ENCODE measurements at places on chromosomes 1 and 21. TPM values are rescaled to one million over a fixed set of nuclear protein-coding genes. Genes with fewer than 3 reads are reported as not detected.

The ALX3 gene
- not detected for total RNA-seq

The SPRR1A gene
- total RNA-seq = not detected

The MX2 gene
- total RNA-seq = 37.9 TPM

The CR1L gene
- total RNA-seq = not detected

The C1orf141 gene
- total RNA-seq = not detected

The DMRTA2 gene
- total RNA-seq = not detected

The ANGPTL3 gene
- total RNA-seq = not detected

The AKR7A3 gene
- 2.0 TPM for total RNA-seq

The GJC2 gene
- total RNA-seq = 1.7 TPM

The PPP1R12B gene
- 27.8 TPM for total RNA-seq

The RGS13 gene
- total RNA-seq = 0.77 TPM

The NUP133 gene
- 40.1 TPM for total RNA-seq

The WNT2B gene
- total RNA-seq = 0.16 TPM

The PRAMEF8 gene
- total RNA-seq = not detected

The PRKCZ gene
- total RNA-seq = 25.1 TPM

The CLCA1 gene
- total RNA-seq = not detected

The SYT11 gene
- total RNA-seq = 38.1 TPM

The TMEM200B gene
- not detected for total RNA-seq

The UMODL1 gene
- not detected for total RNA-seq

The BRINP3 gene
- not detected for total RNA-seq

The DENND2D gene
- 297 TPM for total RNA-seq

The TMPRSS3 gene
- total RNA-seq = 0.25 TPM

The CFHR1 gene
- not detected for total RNA-seq

The CHD1L gene
- total RNA-seq = 35.8 TPM

The S100A3 gene
- not detected for total RNA-seq

The CCDC28B gene
- 19.3 TPM for total RNA-seq

The GJA9 gene
- total RNA-seq = not detected

The TSACC gene
- total RNA-seq = not detected

The COL8A2 gene
- 0.14 TPM for total RNA-seq

The GLMP gene
- total RNA-seq = 29.1 TPM

The MFSD2A gene
- total RNA-seq = 3.7 TPM

The C1orf116 gene
- total RNA-seq = 0.39 TPM

The XCL2 gene
- total RNA-seq = 92.9 TPM

The FCRL2 gene
- 0.49 TPM for total RNA-seq

The ADAMTSL4 gene
- 2.9 TPM for total RNA-seq

The S100A10 gene
- 200 TPM for total RNA-seq

The NTMT2 gene
- not detected for total RNA-seq

The CYP4A11 gene
- not detected for total RNA-seq

The HAPLN2 gene
- not detected for total RNA-seq

The TRIM62 gene
- total RNA-seq = 35.4 TPM

The RIMKLA gene
- 0.13 TPM for total RNA-seq

The LRRC38 gene
- not detected for total RNA-seq

The LCE1B gene
- not detected for total RNA-seq

The DIRAS3 gene
- not detected for total RNA-seq

The HCRTR1 gene
- not detected for total RNA-seq

The TMPRSS15 gene
- total RNA-seq = not detected

The FAM78B gene
- not detected for total RNA-seq

The KLHDC8A gene
- not detected for total RNA-seq

The SMYD2 gene
- total RNA-seq = 26.9 TPM

The GSTM5 gene
- total RNA-seq = not detected

The ADGRB2 gene
- total RNA-seq = 12.8 TPM

The CYP2J2 gene
- not detected for total RNA-seq

The DDR2 gene
- 1.5 TPM for total RNA-seq

The SLC45A3 gene
- total RNA-seq = 0.31 TPM

The SMIM34 gene
- total RNA-seq = not detected

The OSCP1 gene
- total RNA-seq = not detected

The RBBP5 gene
- total RNA-seq = 17.8 TPM

The OR10Z1 gene
- total RNA-seq = not detected

The FAM72B gene
- 0.40 TPM for total RNA-seq

All from natural killer cell (primary cell).